ENCODE measurements at places on chromosomes 12 and 14. TPM values are rescaled to one million over a fixed set of nuclear protein-coding genes. Genes with fewer than 3 reads are reported as not detected.

DNA sequence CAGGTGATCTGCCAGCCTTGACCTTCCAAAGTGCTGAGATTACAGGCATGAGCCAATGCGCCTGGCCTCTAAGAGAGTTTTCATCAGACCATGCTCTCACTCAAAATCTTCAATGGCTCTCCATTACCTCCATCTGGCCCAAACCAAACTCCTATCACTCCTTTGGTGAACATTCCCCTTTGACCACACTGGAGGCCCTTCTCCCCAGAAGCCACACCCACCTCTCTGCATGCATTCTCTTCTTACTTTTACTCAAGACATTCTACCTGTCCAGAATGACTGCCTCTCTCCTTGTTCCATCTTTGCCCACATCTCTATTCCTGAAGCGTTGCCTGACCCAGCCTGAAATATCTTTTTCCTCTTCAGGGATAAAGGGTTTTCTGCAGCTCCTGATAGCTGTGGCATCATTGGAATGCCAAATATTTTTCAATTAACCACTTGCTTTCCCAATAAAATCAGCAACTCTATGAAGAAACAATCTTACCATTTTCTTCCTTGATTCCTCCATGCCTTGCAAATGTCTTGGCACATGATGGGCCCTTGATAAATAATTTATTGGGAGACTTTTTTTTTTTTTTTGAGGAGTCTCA lies 15.5 kb downstream of the PLEK2 start:
- no peak for DNase-seq
- no peak overlapping the region for H3K4me3 ChIP-seq
- no peaks in the 10 kb centered on the region for H3K27me3 ChIP-seq
- H3K4me1 ChIP-seq, result no peaks in the 10 kb centered on the region
- no peaks in the 10 kb centered on the region for H3K36me3 ChIP-seq

- H3K27me3 ChIP-seq, result no peaks in the 10 kb centered on the region
- DNase-seq, result no peak
- no peaks in the 10 kb centered on the region for H3K36me3 ChIP-seq
- no peak overlapping the region for H3K27ac ChIP-seq
- H3K4me3 ChIP-seq, result no peak overlapping the region
Measured at GRCh38 chr14:78593949-78594348, 423.8 kb downstream of the NRXN3 start.

GRCh38 chr12:46269429-46270241 lies 792 bp upstream of the SLC38A1 start:
- H3K4me1 ChIP-seq, result peaks cover 9% of the 10 kb centered on the region
- no peaks in the 10 kb centered on the region for H3K27me3 ChIP-seq
- DNase-seq, result peak; percentile 20
- peak overlapping the region; percentile 95 for H3K27ac ChIP-seq

DNA sequence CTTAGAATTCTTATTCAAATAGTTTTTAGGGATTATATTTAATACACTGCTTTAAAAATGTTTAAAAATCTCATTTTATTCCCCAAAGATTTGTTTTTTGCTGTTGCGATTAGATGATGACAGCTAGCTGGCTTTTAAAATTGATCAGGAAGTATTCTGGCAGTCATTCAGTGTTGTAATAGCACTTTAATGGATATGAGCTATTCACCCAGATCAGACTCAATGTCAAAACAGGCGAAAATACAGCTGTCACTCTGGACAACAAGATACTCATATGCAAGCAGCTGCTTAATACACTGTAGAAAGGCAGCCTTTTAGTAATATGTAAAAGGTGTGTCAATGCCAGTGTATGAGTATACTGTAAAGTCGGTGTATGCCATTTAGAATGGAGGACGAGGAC lies 91.7 kb downstream of the NPAS3 start:
- no peak overlapping the region for H3K4me3 ChIP-seq
- no peaks in the 10 kb centered on the region for H3K36me3 ChIP-seq
- DNase-seq, result no peak
- H3K4me1 ChIP-seq, result no peaks in the 10 kb centered on the region
- no peaks in the 10 kb centered on the region for H3K27me3 ChIP-seq

The HOXC12 gene
- total RNA-seq, result not detected

DNA sequence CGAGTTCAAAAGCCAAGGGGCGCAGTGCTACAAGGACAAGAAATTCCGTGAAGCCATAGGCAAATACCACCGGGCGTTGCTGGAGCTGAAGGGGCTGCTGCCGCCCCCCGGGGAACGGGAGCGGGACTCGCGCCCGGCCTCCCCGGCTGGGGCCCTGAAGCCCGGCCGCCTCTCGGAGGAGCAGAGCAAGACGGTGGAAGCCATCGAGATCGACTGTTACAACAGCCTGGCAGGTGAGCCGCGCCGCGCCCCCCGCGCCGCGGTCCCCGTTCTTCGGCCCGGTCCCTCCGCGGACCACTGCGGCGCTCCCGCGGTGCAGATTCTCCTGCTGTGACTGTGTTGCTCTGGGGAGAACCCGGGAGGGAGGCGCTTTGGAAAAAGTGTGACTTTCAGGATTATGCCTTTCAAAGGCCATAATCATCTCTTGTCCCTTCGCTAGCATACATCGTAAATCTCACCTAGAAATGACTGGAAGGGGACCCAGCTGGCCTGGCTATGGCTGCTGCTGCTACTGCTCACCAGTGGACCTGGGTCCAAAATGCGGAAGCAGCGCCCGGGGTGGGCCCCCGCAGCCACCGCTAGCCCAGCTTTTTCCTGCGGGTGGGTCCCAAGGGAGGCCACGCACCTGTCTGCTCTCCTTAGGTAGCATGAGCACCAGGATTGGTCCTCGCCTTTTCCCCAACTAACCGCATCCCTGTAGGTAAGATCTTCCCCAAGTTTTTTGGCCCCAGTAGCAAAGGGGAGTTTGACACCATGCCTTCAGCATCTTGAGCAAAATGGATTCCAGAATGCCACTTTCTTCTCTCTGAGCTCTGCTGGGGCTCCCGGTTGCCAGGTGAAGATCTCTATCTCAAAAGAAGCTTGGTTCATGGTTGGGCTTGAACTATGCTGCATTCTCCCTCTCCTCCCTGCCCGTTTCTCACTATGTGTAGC lies 853 bp downstream of the TTC9 start:
- peak overlapping the region; percentile 69 for H3K27ac ChIP-seq
- H3K4me3 ChIP-seq, result peak overlapping the region; percentile 56
- no peaks in the 10 kb centered on the region for H3K36me3 ChIP-seq
- no peak for DNase-seq
- H3K27me3 ChIP-seq, result no peaks in the 10 kb centered on the region

- no peak for DNase-seq
- H3K36me3 ChIP-seq, result no peaks in the 10 kb centered on the region
- H3K4me3 ChIP-seq, result no peak overlapping the region
- no peak overlapping the region for H3K27ac ChIP-seq
- H3K27me3 ChIP-seq, result no peaks in the 10 kb centered on the region
Measured at GRCh38 chr12:99707883-99708282, 60.3 kb downstream of the GARIN6 start.

GRCh38 chr14:31300296-31300695 lies 92.7 kb upstream of the HECTD1 start:
- peaks cover 4% of the 10 kb centered on the region for H3K36me3 ChIP-seq
- DNase-seq, result no peak
- H3K27me3 ChIP-seq, result no peaks in the 10 kb centered on the region
- no peak overlapping the region for H3K4me3 ChIP-seq
- no peak overlapping the region for H3K27ac ChIP-seq

DNA sequence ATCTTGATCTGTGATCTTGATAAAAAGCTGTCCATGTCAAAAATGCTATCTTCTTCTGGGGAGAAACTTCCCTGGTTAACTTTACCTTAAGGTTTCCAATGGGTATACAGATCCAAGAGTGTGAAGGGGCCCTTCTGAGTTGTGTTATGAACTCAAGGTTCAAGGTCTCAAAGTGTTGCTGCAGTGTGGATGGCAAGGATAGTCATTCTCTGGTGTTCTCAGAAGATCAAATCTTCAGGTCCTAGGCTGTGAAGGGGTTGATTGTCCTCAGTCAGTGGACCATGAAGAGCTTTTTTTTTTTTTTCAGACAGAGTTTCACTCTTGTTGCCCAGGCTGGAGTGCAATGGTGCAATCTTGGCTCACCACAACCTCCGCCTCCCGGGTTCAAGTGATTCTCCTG lies 114.4 kb downstream of the SPTSSA start:
- no peaks in the 10 kb centered on the region for H3K27me3 ChIP-seq
- no peaks in the 10 kb centered on the region for H3K4me1 ChIP-seq
- no peak for DNase-seq
- no peak overlapping the region for H3K4me3 ChIP-seq
- H3K27ac ChIP-seq, result no peak overlapping the region

DNA sequence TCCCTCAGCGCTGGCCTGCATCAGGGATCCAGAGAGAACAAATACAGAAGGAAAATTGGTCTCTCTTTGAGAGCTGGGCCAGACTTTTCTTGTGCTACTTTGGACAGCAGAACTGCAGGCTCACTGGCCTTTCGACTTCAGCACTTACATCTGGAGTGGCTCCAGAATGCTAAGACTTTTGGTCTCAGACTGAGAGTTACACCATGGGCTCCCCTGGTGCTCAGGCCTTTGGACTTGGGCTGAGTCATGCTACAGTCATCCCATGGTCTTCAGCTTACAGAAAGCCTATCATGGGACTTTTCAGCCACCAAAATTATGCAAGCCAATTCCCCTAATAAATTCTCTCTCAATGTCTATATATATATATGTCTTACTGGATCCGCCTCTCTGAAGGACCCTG lies 9.0 kb upstream of the CD163 start:
- no peaks in the 10 kb centered on the region for H3K36me3 ChIP-seq
- H3K27me3 ChIP-seq, result no peaks in the 10 kb centered on the region
- no peak overlapping the region for H3K27ac ChIP-seq
- H3K4me3 ChIP-seq, result no peak overlapping the region

GRCh38 chr12:52800259-52800917 lies 4.5 kb upstream of the KRT3 start:
- H3K27me3 ChIP-seq, result no peaks in the 10 kb centered on the region
- no peaks in the 10 kb centered on the region for H3K36me3 ChIP-seq
- no peak for DNase-seq
- no peaks in the 10 kb centered on the region for H3K4me1 ChIP-seq
- H3K4me3 ChIP-seq, result no peak overlapping the region

- no peaks in the 10 kb centered on the region for H3K36me3 ChIP-seq
- no peaks in the 10 kb centered on the region for H3K27me3 ChIP-seq
- H3K4me1 ChIP-seq, result no peaks in the 10 kb centered on the region
- H3K4me3 ChIP-seq, result no peak overlapping the region
Measured at GRCh38 chr12:121444842-121445202, 44.9 kb downstream of the RNF34 start.

DNA sequence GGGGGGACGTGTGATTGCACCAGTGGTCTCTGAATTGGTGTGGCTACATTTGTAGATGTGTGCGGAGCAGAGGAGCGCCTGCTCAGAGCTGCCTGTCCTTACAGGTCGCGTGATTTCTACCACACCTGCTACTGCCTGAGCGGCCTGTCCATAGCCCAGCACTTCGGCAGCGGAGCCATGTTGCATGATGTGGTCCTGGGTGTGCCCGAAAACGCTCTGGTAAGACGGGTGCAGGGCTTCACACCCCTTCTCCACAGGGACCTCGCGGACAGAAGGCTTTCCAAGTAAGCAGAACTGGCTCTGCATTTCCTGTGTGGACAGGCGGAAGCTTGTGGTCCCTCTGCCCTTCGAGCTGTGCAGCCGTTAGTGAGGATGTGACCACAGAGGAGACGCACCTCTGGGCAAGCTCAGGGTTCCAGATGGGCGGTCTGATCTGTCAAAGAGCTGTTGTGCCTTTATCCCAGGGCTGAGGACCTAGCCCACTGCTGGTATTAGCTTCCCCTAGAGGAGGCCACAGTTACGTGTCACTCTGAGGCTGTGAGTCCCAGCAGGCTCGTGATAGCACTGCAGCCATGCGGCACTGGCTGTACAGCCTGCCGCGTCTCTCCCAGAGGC lies 47.7 kb downstream of the MAX start:
- DNase-seq, result no peak
- no peaks in the 10 kb centered on the region for H3K4me1 ChIP-seq
- H3K4me3 ChIP-seq, result no peak overlapping the region
- no peaks in the 10 kb centered on the region for H3K36me3 ChIP-seq
- no peak overlapping the region for H3K27ac ChIP-seq
- H3K27me3 ChIP-seq, result no peaks in the 10 kb centered on the region

The TTC6 gene
- total RNA-seq, result 78.6 TPM

DNA sequence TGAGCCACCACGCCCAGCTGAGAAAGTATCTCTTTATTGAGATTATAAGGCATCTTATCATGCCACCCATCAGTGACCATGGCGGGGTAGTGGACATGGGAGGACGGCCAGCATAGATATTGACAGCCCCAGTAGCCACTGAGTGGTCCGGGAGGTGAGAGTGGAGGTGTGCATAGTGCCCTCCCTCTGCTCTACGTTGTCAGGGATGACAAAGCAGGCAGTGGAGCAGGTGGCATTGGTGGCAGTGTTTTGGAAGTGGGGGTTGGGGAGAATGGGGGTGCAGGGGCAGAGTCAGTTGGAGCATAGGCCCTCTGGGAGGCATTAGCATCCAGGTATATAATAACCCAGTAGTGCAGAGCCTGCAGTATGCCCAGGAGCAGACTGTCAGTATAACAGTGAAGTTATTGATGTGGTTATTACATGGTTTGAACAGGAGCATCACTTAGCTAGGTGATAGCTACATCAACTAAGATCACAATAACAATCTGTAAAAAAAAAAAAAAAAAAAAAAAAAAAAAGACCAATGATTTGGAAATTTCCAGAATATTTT lies 41.1 kb downstream of the GNG2 start:
- H3K4me3 ChIP-seq, result no peak overlapping the region
- H3K27me3 ChIP-seq, result no peaks in the 10 kb centered on the region
- no peak for DNase-seq

The SLC22A17 gene
- total RNA-seq, result 52.1 TPM

GRCh38 chr12:52860102-52860823 lies 11.5 kb upstream of the KRT78 start:
- no peaks in the 10 kb centered on the region for H3K4me1 ChIP-seq
- H3K36me3 ChIP-seq, result no peaks in the 10 kb centered on the region
- H3K27ac ChIP-seq, result peak overlapping the region; percentile 72
- DNase-seq, result peak; percentile 67
- no peak overlapping the region for H3K4me3 ChIP-seq

- H3K27ac ChIP-seq, result no peak overlapping the region
- no peak for DNase-seq
- no peak overlapping the region for H3K4me3 ChIP-seq
- H3K36me3 ChIP-seq, result no peaks in the 10 kb centered on the region
- H3K27me3 ChIP-seq, result no peaks in the 10 kb centered on the region
Measured at GRCh38 chr12:88638966-88639760, 58.9 kb upstream of the KITLG start.

The RAD9B gene
- total RNA-seq, result 2.8 TPM

The SYNE3 gene
- total RNA-seq, result 112 TPM

The TEAD4 gene
- 24.3 TPM for total RNA-seq

DNA sequence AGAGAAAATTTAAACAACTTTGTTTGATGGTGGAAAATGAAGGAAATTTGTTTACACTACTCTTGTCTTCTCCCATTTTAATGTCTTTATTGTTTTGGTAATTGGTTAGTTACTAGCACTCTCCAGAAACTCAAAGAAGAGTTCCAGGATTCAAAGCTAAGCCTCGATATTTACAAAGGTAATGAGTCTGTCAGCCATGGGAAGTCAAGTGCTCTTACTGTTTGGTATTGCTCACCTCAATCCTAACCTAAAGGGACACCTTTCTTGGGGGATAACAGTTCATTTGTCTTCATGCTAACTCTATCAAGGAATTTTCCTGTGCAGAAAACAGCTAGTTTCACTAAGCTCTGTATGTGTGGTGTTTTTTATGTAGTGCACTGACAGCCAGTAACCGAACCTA lies 222.9 kb upstream of the LMO3 start:
- H3K27me3 ChIP-seq, result no peaks in the 10 kb centered on the region
- H3K4me1 ChIP-seq, result no peaks in the 10 kb centered on the region
- no peak overlapping the region for H3K4me3 ChIP-seq
- no peak overlapping the region for H3K27ac ChIP-seq

The TMEM179 gene
- total RNA-seq, result not detected

The KRT77 gene
- not detected for total RNA-seq

GRCh38 chr12:121423253-121423652 lies 23.3 kb downstream of the RNF34 start:
- peaks cover 5% of the 10 kb centered on the region for H3K36me3 ChIP-seq
- no peak overlapping the region for H3K27ac ChIP-seq
- no peak overlapping the region for H3K4me3 ChIP-seq
- no peaks in the 10 kb centered on the region for H3K27me3 ChIP-seq

The MGAT4C gene
- under 0.01 TPM for total RNA-seq
